Esophagus muscularis mucosa (tissue), 4 donors: ENCODE measurements at places on chromosomes 11 and 22. TPM values are rescaled to one million over a fixed set of nuclear protein-coding genes. Genes with fewer than 3 reads are reported as not detected.
A peak's percentile ranks its signal among the peaks of the same experiment; 100 is the strongest.

DNA sequence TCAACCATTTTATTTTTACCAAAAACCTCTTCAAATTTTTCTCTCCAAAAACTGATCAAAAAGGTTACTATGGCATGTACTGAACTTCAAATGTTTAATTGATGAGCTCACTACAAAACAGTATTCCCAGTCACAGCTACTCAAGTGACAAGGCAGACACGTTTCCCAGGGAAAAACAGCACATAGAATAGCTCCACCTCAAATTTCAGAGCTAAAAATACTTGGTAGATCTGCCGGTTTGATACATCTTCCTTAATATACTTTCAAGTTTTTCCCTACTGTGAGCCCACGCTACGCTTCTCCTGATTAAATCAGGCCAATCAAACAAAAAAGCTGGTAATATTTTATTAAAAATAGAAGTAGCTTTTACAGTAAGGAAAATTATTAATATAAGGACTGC is 100.4 kb downstream of the EFCAB6 start:
- H3K4me3 ChIP-seq: no peak overlapping the region
- H3K27ac ChIP-seq: no peak overlapping the region
- no peaks in the 10 kb centered on the region for H3K27me3 ChIP-seq
- no peaks in the 10 kb centered on the region for H3K4me1 ChIP-seq

RIMBP3C gene
- not detected for total RNA-seq

- H3K4me1 ChIP-seq: peaks cover 62% of the 10 kb centered on the region
- H3K27ac ChIP-seq: peak overlapping the region; percentile 89
- peaks cover 55% of the 10 kb centered on the region for H3K36me3 ChIP-seq
- no peak overlapping the region for H3K4me3 ChIP-seq
Observed at GRCh38 chr11:68043029-68043348, 4.2 kb downstream of the TCIRG1 start.

GRCh38 chr11:115759622-115760460 is 255.6 kb upstream of the CADM1 start:
- peaks cover 24% of the 10 kb centered on the region for H3K4me1 ChIP-seq
- no peak for DNase-seq
- H3K27me3 ChIP-seq: no peaks in the 10 kb centered on the region
- H3K4me3 ChIP-seq: peak overlapping the region; percentile 80

- DNase-seq: no peak
- peaks cover 16% of the 10 kb centered on the region for H3K36me3 ChIP-seq
- H3K4me3 ChIP-seq: no peak overlapping the region
- no peak overlapping the region for H3K27ac ChIP-seq
- no peaks in the 10 kb centered on the region for H3K27me3 ChIP-seq
- no peaks in the 10 kb centered on the region for H3K4me1 ChIP-seq
Observed at GRCh38 chr22:20777420-20778177, 3.7 kb downstream of the SERPIND1 start.

DNA sequence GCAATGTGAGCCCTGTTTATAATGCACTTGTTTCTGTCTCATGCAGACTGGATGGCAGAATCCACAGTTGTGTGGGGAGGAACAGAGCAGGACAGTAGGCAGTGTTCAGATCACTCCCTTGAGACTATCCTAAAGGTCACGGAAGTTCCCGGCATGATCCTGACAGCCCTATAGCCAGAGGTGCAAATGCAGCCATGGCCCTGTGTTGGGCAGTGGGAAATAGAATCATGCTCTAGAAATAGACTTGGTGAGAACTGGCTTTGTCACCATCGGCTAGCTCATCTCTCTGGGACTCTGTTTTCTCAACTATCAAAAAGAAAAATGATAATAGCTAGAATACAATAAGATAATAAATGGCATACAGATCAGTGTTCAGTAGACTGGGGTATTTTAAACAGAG is 123.2 kb downstream of the FEZ1 start:
- peaks cover 6% of the 10 kb centered on the region for H3K36me3 ChIP-seq
- H3K4me1 ChIP-seq: peaks cover 19% of the 10 kb centered on the region
- no peaks in the 10 kb centered on the region for H3K27me3 ChIP-seq
- no peak for DNase-seq
- H3K4me3 ChIP-seq: no peak overlapping the region
- H3K27ac ChIP-seq: no peak overlapping the region

GRCh38 chr11:99176430-99176829 is 155.7 kb downstream of the CNTN5 start:
- no peaks in the 10 kb centered on the region for H3K27me3 ChIP-seq
- H3K4me1 ChIP-seq: no peaks in the 10 kb centered on the region
- no peak overlapping the region for H3K4me3 ChIP-seq
- no peak for DNase-seq
- H3K36me3 ChIP-seq: no peaks in the 10 kb centered on the region

USP2 gene
- 5.2 TPM for total RNA-seq

GRCh38 chr11:97140885-97141494 is 751.2 kb downstream of the JRKL start:
- H3K27me3 ChIP-seq: no peaks in the 10 kb centered on the region
- H3K27ac ChIP-seq: no peak overlapping the region
- no peaks in the 10 kb centered on the region for H3K36me3 ChIP-seq
- DNase-seq: no peak
- no peaks in the 10 kb centered on the region for H3K4me1 ChIP-seq

LRRC55 gene
- under 0.01 TPM for total RNA-seq

DNA sequence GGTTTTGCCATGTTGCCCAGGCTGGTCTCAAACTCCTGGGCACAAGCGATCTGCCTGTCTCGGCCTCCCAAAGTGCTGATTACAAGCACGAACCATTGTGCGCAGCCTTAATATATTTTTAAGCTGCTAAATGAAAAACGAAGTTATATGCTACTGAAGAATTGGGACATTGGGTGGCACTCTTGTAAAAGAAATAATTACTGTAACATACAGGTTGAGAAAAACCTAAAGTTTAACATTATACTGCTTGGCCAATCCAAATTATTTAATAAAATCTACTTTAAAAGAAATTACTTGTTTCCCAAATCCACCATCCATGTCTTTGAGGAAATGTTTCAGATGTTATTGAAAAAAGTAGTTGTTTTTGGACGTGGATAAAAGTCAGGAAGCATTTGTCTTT is 37.9 kb upstream of the ARHGAP32 start:
- no peak overlapping the region for H3K27ac ChIP-seq
- no peaks in the 10 kb centered on the region for H3K27me3 ChIP-seq
- no peaks in the 10 kb centered on the region for H3K36me3 ChIP-seq
- DNase-seq: no peak

DNA sequence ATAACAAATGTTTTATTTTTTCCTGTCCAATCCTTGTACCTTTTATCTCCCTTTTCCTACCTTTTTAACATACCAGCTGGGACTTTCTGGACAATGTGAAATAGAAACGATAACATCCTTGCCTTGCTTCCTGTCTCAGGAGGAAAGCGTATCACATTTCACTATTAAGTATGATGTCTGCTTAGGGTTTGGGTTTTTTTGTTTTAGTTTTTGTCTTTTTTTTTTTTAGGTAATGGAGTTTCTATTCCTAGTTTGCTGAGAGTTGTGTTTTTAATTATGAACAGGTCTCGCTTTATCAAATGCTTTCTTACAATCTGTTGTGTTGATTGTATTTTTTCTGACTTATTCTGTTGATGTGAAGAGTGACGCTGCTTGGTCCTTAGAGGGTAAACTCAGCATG is 64.2 kb upstream of the KCNQ1OT1 start:
- DNase-seq: peak; percentile 45
- no peak overlapping the region for H3K27ac ChIP-seq
- no peaks in the 10 kb centered on the region for H3K27me3 ChIP-seq
- H3K4me3 ChIP-seq: no peak overlapping the region
- no peaks in the 10 kb centered on the region for H3K36me3 ChIP-seq

- H3K36me3 ChIP-seq: no peaks in the 10 kb centered on the region
- H3K27me3 ChIP-seq: no peaks in the 10 kb centered on the region
- no peak for DNase-seq
- no peak overlapping the region for H3K4me3 ChIP-seq
- no peak overlapping the region for H3K27ac ChIP-seq
Observed at GRCh38 chr11:122723576-122723975, 68.1 kb downstream of the UBASH3B start.

- H3K27ac ChIP-seq: no peak overlapping the region
- H3K27me3 ChIP-seq: peaks cover 5% of the 10 kb centered on the region
- no peak for DNase-seq
- peaks cover 14% of the 10 kb centered on the region for H3K4me1 ChIP-seq
- peak overlapping the region; percentile 47 for H3K4me3 ChIP-seq
- no peaks in the 10 kb centered on the region for H3K36me3 ChIP-seq
Observed at GRCh38 chr11:68683536-68684384, 584 bp upstream of the GAL start.

DNA sequence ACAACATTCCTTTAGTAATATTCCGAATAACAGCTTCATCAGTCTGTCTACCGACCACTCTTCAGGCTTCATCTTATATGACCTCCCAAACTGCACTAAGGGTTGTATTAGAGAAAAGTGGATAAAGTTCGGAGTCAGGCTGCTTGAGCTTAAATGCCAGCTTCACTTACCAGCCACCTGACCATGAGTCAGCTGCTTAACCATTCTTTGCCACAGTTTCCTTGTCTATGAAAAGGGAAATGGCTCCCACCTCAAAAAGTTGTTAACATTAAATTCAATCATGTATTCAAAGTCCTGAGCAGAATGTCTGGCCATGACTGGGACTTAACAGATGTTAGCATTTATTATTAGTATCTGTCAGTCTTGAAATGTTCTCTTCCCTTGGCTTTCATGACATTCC is 20.9 kb downstream of the LIMK2 start:
- DNase-seq: no peak
- peaks cover 46% of the 10 kb centered on the region for H3K4me1 ChIP-seq
- H3K36me3 ChIP-seq: no peaks in the 10 kb centered on the region
- peak overlapping the region; percentile 32 for H3K27ac ChIP-seq

- no peak for DNase-seq
- peak overlapping the region; percentile 89 for H3K27ac ChIP-seq
- peak overlapping the region; percentile 78 for H3K4me3 ChIP-seq
- H3K27me3 ChIP-seq: no peaks in the 10 kb centered on the region
- peaks cover 53% of the 10 kb centered on the region for H3K4me1 ChIP-seq
- peaks cover 3% of the 10 kb centered on the region for H3K36me3 ChIP-seq
Observed at GRCh38 chr22:20080776-20081654, 974 bp downstream of the DGCR8 start.

NLRX1 gene
- 26.6 TPM for total RNA-seq

CARD18 gene
- total RNA-seq: not detected

DNA sequence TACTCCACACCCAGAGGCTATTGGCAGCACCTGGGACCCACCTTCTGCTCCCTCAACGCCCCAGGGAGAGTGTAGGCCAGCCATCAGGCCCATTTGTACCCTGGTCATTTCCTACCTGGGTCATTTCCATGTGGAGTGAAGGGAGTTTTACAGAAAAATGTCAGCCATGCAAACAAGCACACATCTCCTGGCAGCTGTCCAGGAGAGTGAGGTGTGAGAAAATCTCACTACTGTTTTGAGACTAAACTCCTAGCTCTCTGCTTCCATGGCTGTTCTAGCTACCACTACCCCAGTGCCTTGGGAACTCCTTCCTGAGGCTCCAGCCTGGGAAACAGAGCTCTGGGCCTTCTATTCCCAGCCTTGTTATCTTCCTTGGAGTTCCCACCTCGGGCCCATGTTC is 2.8 kb upstream of the TMPRSS13 start:
- no peaks in the 10 kb centered on the region for H3K4me1 ChIP-seq
- no peak for DNase-seq
- no peak overlapping the region for H3K27ac ChIP-seq
- H3K27me3 ChIP-seq: no peaks in the 10 kb centered on the region
- no peaks in the 10 kb centered on the region for H3K36me3 ChIP-seq

DNA sequence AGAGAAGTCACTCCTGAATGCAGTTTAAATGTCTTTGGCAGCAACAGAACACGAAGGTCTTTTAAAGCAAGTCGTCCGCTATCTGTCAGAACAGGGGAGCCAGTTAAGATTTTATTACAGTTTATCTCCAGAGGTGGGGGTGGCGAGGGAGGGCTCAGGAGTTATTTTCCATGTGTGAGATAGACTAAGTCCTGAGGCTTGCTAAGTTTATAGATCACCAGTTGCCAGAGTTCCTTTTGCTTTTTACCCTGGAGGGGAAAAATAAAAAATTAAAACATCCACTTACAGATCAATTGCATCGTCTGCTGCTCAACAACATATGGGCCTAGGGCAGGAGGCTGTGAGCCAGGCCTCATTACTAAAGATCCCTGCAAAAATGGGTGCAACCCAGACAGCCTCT is 90.7 kb downstream of the SNX19 start:
- DNase-seq: no peak
- H3K27ac ChIP-seq: no peak overlapping the region
- H3K4me1 ChIP-seq: peaks cover 38% of the 10 kb centered on the region
- H3K36me3 ChIP-seq: no peaks in the 10 kb centered on the region

DNA sequence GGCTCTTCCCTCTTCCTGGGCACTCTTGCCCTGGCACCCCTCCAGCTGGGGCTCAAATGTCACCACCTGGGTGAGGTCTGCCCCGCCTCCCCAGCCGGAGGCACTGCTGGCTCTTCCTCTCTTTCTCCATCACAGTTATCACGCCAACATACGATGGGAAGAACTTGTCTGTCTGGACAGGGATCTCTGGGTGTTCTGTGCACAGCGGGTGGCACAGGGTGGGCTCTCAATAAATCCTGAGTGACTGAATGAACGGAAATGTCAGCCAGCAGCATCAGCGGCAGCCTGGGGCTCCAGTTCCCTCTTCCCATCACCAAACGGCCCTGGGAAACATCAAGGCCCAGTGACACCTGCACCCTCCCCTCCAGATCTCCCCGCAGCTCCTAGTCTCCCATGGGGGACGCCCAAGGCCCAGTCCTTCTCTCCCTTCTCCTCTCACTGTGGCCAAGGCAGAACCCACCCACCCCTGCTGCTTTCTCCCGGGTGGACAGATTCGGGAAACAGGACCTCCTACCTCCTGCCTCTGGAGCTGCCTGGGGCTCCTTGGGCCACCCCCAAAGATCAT is 440 bp upstream of the SLC25A45 start:
- no peaks in the 10 kb centered on the region for H3K27me3 ChIP-seq
- peaks cover 64% of the 10 kb centered on the region for H3K4me1 ChIP-seq
- DNase-seq: no peak
- H3K4me3 ChIP-seq: peak overlapping the region; percentile 55

GLB1L3 gene
- total RNA-seq: 0.42 TPM

DNA sequence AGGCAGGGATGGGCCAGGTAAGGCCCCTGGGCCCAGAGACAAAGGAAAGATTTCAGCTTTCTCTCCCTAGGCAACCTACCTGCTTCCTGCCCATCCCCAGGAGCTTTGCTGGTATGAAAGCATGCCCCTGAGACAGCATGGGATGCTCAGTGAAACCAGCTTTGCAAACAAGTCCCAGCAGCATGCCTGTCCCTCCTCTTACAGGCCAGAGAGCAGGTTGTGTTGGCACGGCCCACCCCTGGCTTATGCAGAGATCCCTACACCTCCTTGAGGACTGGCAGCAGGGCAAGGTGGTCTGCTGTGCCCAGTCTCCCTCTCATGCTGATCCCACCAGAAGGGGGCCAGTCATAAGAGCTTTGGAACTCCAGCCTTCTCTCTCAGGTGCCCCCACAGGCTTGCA is 3.1 kb downstream of the SCN4B start:
- no peak for DNase-seq
- no peak overlapping the region for H3K4me3 ChIP-seq
- H3K36me3 ChIP-seq: no peaks in the 10 kb centered on the region
- no peak overlapping the region for H3K27ac ChIP-seq

DNA sequence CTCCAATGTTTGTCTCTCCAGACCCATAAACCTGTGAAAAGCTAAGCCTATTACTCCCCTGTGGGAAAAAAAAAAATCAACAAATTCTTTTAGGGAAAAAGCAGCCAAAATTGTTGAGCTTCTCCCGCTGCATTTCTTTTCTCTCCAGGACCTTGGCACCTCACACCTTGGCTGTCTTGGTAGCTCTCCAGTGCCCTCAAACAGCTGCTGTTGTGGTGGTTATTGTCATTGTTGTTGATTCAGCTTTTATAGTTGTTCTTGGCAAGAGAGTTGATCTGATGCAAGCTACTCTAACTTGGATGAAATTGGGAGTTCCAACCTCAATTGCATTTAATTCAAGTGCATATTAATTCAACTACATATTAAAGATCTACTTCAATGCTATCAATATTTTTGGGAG is 516.9 kb upstream of the LARGE1 start:
- no peaks in the 10 kb centered on the region for H3K36me3 ChIP-seq
- H3K27ac ChIP-seq: no peak overlapping the region
- H3K4me1 ChIP-seq: no peaks in the 10 kb centered on the region
- H3K4me3 ChIP-seq: no peak overlapping the region
